AG10803 (cell line): ENCODE measurements at places on chromosomes 3 and 15.

- peak; percentile 86 for DNase-seq
These were observed 61.1 kb downstream of the AMOTL2 start for GRCh38 chr3:134312873-134313846.

GRCh38 chr3:31234145-31234544, 298.6 kb upstream of the STT3B start:
- DNase-seq, result no peak

- DNase-seq, result no peak
These were observed 102.3 kb upstream of the GBE1 start for GRCh38 chr3:81863756-81864155.

DNA sequence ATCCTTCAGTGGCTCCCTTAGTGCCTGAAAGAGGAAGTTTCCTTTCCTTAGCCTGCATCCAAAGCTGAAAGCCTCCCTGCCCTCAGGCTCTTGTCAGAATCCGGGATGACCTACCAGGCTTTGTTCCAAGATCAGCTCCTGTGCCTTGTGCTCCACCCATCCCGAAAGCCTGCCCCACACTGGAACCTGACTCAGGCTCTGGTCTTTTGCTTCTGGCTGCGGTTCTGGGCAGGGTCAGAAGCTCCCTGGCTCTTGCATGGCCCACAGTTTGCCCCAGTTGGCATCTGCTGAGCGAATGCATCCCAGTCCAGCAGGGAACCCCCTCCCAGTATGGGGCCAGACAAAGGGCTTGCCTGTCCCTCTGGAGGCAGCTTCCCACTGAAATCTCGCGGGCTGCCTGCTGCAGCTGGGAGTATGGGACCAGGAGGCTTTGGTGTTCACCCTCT, 25.9 kb upstream of the KIF23 start:
- DNase-seq, result peak; percentile 27

DNA sequence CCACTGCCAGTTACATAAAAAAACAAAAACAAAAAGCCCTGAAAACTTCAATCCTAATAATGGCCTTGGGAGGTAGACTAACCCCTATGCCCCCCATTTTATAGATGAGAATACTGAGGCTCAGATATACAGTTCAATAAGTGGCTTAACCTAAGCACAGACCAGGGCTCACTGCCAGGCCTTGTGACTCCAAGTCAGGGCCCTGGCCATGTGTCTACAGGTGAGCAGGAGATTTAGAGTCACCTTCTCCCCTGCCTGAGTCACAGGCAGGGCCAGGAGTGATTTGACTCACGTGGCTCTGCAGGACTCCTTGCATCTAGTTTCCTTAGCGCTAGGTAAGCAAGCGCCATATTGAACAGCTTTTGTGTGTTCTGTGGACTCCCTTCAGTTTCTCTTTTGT, 98.6 kb upstream of the ETV5 start:
- no peak for DNase-seq

- DNase-seq, result no peak
These were observed 26.2 kb downstream of the ALDH1A2 start for GRCh38 chr15:58039079-58040035.

DNA sequence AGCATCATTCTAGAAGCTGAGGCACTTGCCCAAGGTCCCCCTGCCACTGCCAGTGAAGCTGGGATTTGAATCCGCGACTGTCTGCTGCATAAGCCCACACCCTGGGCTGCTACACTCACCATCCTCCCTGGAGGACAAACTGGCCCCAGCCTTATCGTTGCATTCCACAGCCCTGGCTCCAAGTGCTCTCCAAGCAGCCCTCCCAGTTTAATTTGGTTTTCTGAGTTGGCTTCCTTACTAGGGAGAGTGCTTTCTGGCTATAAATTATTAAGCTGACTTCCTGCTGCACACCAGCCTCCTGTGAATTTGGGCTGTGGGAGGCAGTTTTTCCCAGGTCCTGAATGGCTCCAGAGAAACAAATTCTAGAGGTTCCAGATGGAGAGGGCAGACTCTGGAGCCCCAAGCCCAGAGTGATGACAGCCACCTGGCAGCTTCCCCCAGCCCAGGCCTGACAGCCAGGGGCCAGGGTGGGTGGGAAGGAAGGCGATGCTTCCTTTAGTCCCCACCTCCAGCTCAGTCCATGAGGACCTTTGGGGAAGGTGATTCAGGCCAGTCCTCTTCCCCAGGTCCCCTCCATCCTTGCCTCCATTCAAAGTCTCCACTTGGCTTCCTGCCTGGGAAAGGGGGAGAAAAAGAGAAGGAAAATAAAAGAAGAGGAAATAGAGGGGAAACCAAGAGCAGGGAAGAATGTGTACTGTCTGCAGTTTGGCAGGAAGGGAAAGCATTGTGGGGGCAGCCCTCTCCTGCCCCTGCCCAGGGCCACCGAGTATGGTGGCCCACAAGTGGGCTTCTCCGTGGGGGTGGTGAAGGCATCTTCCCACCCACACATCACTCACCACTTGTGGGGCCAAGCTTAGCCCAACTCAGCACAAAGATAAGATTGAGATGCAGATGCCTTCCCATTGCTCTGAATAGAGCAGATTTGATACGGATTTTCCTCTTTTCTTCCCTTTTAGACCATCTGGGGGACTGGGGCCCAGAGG, 69.6 kb downstream of the SEMA5B start:
- DNase-seq, result no peak

DNA sequence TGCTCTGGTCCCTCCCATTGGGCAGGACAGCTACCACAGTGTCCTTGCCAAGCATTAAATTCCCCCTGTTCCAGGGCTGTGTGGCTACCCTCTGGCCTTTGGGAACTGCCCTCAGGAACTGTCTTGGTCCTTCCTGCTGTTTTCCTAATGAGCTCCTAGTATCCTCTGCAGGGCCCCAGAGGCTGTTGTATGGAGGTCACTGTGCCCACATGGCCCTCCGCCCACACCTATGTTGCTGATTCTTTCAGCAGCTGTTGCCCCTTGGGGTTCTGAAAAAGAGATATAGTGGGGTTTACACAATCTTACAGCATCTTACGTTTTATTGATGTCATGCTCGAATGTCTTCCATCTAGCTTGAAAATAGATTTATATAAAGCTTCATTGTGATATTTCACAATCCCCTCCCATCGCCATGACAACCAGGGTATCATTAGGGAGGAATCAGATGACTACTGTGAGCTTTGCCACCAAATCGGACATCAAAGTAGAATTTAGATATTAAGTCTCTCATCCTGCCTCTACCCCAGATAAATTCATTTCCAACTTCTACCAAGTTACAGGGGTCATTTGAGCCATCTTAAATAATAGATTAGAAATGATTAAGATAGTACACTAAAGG, 97.1 kb upstream of the NR2E3 start:
- no peak for DNase-seq

DNA sequence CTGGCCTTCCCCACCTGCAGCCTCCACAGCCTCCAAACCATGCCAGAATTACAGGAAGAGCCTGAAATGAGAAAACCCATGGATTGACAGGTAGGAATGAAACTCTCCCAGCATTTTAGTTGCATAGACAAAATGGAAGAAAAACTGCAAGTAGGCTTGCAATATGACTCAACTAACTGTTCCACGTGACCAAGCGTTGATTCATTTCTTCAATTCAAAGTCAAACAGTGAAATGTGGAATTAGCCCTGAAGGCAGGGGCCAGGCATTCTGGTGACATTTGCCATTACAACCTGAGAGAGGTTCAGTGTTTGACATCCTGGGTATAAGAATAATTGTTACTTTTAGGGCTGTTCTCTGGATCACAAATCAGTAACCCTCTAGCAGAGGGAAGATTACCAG, 676.5 kb upstream of the CFAP20DC start:
- DNase-seq, result no peak

- peak; percentile 76 for DNase-seq
These were observed 24.6 kb upstream of the SRP14 start for GRCh38 chr15:40063563-40064011.

- DNase-seq, result no peak
These were observed 124.8 kb upstream of the LRIG1 start for GRCh38 chr3:66625505-66626216.

GRCh38 chr15:75842722-75843677, at the start of gene UBE2Q2:
Gene UBE2Q2, plus strand, starts transcription at chr15:75843447. Its CDS starts 220 bp downstream, at chr15:75843667.
- peak; percentile 68 for DNase-seq

DNA sequence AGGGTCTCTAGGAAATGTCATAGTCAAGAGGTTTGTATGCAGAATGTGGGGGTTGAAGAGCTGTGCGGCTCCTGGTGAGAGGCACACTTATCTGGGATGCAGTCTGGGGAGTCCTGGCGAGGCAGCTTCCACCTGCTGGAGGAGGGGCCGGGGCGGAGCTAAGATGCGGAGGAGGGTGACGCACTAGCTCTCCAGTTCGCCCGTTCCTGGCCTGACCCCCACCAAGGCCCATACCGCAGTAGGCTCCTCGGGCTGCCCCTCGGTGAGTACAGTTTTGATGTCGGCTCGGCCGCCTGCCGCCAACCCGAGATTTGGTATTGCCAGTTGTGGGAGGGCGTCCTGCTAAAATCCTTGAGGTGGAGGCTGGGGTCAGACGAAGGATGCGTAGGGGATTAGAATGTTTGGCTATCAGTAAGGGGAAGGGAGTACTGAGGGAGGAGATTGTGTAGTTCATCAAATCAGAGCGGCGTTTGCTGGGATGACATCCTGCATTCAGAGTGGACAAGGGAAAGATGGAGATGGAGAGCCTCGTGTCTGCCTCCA, at the start of gene SCG5:
Gene SCG5, plus strand, starts transcription at position 194 of the 543 bp plus-strand sequence. CDS start 1,883 bp downstream, outside the sequence.
- DNase-seq, result no peak

DNA sequence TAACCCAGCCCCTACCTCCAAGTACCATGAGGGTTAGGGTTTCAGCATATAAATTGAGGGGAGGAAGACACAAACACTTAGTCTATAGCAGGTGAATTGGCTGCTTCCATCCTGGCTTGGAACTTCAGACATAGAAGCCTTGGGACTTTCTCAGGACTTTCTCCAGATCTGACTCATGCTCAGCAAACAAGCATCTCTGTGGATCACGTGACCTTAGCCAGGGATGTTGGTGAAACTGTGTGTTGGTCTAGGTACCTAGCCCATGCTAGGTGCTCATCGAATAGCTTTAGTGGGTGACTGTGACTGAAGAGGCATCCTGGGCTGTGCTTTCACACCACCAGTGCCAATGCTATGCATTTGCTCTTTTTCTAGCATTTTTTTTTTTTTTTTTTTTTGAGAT, 58.9 kb downstream of the CD47 start:
- no peak for DNase-seq

GRCh38 chr15:63340878-63341277, 40.8 kb downstream of the CA12 start:
- no peak for DNase-seq

GRCh38 chr3:154164387-154164786, 43.2 kb downstream of the ARHGEF26 start:
- DNase-seq, result no peak

DNA sequence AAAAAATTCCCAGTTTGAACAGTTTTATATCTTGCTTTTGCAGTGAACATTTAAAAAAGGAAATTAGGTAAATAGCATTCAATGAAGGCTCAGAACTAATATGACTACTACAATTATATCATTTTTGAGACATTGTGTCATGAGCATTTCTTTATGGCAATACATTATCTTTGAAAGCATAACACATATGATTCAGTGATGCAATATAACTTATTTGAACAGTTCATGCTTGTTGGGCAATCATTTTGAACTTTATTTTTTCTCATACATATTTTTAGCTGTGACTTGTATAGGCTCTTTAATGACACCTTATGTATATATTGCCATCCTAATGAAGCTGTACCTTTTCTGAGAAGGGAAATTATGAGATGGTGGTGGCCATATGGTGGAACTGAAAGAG, 828.6 kb upstream of the NR2F2 start:
- no peak for DNase-seq

GRCh38 chr15:52224211-52224610, 33.0 kb upstream of the GNB5 start:
- DNase-seq, result no peak

DNA sequence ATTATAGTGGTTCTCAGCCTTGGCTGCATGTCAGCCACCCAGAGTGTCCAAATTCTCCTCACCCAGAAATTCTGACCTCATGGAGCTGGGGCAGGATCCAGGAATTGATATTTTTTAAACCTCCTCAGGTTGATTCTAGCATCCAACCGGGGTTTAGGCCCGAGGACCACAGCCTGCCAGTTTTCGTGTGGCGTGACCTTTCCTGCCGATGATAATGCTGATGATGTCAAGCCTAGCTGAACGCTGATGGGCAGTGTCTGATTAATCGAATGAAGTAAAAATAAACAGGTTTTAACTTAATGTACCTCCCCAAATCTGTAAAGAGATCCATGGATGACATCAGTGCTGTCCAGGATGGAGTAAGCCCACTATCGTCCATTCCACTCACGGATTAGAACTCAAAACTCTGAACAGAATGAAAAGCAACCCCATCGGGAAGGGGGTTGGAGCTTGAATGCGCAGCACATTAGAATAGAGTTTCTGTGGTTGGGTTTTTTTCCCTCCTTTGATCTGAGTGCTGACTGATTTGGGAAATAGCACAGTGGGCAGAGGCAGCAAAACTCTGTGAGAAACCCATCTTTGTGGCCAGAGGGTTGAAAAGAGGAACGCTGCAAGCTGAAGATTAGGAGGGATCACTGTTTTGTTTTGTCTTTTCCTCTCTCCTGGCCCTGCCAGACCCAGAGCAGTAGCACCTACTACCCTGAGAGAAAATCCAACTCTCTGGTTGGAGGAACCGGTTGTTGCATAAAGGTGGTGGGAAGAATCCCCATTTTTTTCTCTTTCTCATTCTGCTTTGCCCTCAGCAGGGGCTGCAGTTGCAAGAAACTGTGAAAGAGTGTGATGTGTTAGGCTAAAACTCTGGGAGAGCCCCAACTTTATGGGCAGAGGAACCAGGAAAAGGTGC, 153.9 kb downstream of the APBA2 start:
- no peak for DNase-seq

- DNase-seq, result no peak
These were observed 24.1 kb downstream of the SIDT1 start for GRCh38 chr3:113556316-113556945.
